ENCODE measurements at places on chromosomes 7 and 10. TPM values are rescaled to one million over a fixed set of nuclear protein-coding genes. Genes with fewer than 3 reads are reported as not detected.

DNA sequence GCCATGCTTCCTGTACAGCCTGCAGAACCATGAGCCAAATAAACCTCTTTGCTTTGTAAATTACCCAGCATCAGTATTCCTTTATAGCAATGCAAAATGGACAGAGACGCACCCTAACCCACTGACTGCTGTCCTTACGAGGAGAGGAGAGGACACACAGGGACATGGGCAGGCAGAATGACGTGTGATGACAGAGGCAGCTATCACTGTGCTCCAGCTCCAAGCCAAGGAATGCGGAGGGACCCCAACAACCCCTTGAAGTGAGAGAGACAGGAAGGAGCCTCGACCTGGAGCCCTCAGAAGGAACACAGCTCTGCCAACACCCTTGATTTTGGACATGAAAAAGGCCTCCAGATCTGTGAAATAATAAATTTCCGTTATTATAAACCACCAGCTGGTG lies 46.6 kb upstream of the EBF3 start:
- DNase-seq = no peak

DNA sequence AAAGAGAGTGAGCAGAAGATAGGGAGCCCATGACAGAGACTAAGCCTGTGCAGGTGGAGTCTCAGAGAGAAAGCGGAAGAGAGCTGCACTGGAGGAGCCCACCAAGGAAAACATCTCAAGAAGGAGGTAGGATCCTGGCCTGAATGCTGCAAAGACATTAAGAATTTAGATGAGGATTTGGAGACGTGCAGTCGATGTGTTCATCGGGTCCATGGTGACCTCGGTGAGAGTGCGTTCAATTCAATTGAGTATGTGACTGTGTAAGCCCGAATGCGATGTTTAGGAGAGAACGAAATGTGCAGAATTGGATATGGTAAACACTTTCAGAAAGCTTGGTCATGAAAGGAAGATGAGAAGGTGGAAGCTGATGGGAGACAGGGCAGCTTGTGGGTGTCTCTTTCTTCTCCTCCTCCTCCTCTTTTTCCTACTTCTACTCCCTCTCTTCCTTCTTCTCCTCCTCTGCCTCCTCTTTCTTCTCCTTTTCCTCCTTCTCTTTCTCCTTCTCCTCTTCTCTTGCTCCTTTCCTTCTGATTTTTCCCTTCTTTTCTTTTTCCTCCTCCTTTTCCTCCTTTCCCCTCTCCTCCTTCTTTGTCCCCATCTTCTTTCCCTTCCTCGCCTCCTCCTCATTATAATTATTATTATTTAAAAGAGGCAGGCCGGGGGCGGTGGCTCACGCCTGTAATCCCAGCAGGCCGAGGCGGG lies 276.0 kb downstream of the RPS24 start:
- no peak for DNase-seq

GRCh38 chr7:100641860-100642533 lies 645 bp upstream of the TFR2 start:
- DNase-seq = no peak

IQUB gene
- 0.96 TPM for total RNA-seq

KNDC1 gene
- total RNA-seq = 19.3 TPM
